ENCODE measurements at places on chromosomes 5 and 9.

- no peak for DNase-seq
Measured at GRCh38 chr5:74375271-74375670, 265.3 kb downstream of the ENC1 start.

DNA sequence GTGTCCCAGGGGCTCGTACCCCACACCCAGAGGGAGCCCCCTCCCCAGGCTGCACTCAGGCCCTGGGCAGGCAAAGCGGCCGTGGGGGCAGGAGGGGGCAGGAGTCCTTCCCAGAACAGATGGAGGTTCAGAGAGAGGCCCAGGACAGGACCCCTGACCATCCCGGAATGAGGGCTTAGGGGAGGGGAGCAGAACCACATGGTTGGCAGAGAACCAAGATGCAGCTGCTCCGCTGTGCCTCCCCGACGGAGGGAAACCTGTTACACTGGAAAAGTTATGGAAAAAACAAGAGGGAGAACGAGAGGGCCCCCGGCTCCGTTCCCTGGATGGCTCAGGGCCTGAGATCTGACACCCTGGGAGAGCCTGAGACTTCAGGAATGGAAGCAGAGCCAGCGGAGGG lies 22.7 kb downstream of the SLC12A7 start:
- DNase-seq, result no peak

DNA sequence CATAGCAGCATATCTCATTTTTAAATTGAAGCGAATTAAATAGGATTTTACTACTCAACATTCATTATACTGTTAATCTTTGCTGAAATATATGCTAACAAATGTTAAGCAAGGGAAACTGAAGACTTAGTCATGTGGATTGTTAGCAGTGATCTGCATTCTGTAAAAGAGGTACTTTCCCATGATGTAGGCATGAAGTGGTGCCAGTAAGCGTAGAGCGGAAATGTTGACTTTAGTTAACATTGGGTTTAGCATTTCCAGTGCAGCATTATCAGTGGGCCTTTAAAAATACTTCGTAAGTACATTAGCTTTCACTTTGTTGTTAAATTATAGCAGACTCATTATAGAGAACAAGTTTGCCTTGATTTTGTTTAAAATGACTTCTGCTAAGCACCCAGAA lies 130.3 kb downstream of the CDC42SE2 start:
- peak; percentile 22 for DNase-seq

DNA sequence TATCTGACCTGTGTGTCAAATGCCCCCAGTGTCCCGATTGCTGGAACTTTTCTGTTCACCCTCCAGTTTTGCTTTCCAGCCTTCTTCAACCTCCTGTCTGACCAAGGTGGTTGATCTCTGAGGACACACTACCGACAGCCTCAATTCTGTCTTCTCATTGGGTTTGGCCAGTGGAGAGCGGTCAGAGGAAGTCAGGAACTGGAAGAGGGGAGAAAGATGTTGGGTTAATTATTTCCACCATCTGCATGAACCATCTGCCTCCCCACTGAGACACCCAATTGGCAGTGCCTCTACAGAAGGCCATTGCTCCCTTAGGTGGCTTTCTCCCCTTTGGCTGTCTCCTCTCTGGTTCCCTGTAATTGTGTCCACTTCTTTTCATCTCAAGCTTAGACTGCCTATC lies 154.3 kb upstream of the RAI14 start:
- DNase-seq, result no peak

DNA sequence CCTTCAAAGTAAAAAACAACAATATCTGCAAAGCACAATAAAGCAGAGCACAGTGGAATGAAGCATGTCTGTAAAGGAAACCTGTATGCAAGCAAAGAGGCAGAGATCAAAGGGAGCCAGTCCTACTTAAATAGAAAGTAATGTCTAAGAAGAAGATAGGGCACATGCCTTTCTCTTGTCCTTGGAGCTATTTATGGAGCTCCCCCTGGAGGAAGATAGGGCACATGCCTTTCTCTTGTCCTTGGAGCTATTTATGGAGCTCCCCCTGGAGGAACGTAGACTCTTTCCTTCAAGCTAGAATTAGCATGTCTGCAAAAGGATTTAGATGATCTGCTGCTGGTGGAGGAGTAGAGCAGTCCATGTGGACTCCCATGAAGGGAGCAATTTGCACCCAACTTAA lies 168.1 kb upstream of the RASEF start:
- DNase-seq, result no peak

DNA sequence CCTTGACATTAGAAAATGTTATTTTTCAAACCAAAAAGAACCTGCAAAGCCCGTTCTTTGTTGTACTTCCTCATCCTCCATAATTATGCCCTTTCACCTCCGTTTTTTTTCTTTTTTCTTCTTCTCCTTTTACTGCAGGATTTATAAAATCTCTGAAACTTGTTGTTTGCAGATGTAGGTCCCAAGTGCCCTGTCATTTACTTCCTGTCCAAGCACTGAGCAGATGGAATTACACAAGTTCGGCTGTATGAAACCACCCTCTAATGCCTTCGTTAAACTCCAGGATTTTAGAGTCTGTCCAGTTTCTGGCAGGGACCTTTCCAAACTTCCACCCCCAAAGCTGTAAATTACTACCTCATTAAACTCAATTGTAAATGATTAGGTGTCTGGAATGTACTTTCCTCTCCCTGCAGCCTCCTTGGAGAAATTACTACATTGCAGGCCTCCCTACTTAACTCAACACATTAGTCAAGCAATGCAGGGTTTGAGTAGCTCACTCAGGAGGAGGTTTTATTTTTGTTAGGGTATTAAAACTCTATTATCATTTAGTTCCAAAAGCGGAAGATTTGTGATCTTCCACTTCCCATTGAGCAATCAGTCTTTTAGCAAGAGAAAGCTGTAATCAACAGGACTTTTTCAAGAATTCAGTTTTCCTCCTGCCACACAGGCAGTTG lies 125.6 kb upstream of the LPAR1 start:
- DNase-seq, result no peak

GRCh38 chr5:127876384-127876783 lies 173.2 kb downstream of the CCDC192 start:
- no peak for DNase-seq

- no peak for DNase-seq
Measured at GRCh38 chr9:91817493-91818224, 132.4 kb downstream of the ROR2 start.

- DNase-seq, result no peak
Measured at GRCh38 chr5:169099801-169100734, 200.9 kb downstream of the SLIT3 start.

- no peak for DNase-seq
Measured at GRCh38 chr9:126991183-126991582, 76.6 kb downstream of the RALGPS1 start.

- DNase-seq, result no peak
Measured at GRCh38 chr5:40240671-40241070, 439.0 kb upstream of the PTGER4 start.

- DNase-seq, result no peak
Measured at GRCh38 chr5:117102591-117102990, 528.0 kb upstream of the SEMA6A start.

- no peak for DNase-seq
Measured at GRCh38 chr5:10145923-10146401, 103.7 kb downstream of the ATPSCKMT start.

DNA sequence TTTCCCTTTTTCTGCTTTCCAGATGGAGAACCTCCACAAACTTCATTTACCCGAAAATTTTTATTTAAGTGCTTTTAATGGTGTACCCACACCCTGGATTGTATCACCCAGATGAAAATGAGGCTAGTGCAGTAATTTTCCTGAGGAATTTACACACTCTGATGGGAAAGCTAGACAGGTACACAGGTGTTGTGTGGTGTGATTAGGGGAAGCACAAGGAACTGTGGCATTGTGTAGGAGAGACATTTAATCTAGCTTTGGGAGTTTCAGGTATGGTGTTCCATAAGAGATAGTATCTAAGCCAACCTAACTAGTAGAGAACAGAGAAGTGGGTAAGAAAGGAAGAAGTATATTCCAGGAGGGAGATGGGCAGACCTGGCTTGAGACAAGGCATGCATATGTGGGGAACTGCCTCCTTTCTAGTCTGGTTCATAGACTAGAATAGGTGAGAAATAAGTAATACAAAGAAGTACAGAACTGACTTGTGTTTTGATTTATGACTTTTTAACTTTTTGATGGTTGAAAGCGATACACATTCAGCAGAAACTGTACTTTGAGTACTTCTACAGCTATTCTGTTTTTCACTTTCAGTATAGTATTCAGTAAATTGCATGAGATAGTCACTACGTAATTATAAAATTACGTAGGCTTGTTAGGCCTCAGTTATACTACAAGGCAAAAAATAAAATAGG lies 22.9 kb upstream of the ROPN1L start:
- DNase-seq, result no peak

- DNase-seq, result no peak
Measured at GRCh38 chr5:66149950-66150349, 5.8 kb downstream of the SREK1 start.

- no peak for DNase-seq
Measured at GRCh38 chr5:98679963-98680362, 93.5 kb upstream of the RGMB start.

DNA sequence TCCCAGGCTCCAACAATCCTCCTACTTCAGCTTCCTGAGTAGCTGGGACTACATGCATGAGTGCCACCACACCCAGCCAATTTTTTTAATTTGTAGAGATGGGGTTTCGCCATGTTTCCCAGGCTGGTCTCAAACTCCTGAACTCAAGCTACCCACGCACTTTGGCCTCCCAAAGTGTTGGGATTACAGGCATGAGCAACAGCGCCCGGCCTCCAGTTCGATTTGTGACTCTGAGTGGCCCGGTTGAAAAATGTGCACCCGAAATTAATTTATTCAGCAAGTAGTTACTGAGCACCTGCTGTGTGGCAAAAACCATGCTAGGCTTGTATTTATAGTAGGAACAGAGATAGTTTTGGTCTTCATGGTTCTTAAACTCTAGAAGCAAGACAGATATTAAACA lies 58.3 kb downstream of the MVB12B start:
- DNase-seq, result no peak

DNA sequence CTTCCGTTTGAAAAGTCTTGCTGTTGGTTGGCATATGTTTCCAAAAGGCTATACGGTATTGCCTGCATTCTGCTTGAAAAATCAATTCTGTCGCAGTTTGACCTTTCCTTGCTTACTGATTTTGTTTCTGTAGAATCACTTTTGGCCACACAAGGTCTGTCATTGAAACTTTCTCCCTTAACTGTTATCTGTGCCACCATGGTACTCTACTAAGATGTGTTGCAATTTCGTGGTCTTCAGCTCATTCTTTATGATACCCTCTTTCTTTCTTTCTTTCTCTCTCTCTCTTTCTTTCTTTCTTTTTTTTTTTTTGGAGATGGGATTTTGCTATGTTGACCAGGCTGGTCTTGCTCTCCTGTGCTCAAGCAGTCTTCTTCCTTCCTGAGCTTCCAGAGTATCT lies 4.5 kb downstream of the OSTF1 start:
- no peak for DNase-seq

- DNase-seq, result no peak
Measured at GRCh38 chr5:68455216-68455615, 239.7 kb downstream of the PIK3R1 start.

DNA sequence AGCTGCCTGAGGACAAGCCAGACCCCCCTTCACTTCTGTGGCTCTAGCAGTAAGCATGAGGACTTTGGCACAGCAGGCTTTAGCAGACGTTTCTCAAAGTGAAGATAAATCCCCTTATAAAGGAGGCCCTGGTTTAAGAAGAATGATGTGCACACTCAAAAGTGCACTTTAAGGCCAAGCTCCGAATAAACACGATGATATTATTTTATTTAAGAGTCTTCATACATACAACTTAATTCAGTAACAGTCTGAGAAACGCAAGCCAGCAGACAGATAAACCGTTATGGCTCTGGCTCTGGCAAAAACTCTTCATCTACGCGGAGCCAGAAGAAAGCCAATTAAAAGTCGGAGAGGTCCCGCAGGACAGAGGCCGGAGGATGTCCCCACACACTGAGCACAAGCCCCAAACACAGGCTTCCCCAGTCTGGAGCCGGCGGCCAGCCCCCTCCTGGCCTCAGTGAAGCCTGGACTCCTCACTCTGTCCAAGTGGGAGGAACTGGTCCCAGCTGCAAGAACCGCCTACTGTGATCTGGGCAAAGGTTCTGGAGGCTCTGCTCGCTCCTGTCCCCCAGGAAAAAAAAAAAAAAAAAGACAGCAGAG lies 44.6 kb downstream of the ADAMTS2 start:
- DNase-seq, result no peak

GRCh38 chr9:71897577-71897976 lies 13.4 kb downstream of the ABHD17B start:
- DNase-seq, result no peak

DNA sequence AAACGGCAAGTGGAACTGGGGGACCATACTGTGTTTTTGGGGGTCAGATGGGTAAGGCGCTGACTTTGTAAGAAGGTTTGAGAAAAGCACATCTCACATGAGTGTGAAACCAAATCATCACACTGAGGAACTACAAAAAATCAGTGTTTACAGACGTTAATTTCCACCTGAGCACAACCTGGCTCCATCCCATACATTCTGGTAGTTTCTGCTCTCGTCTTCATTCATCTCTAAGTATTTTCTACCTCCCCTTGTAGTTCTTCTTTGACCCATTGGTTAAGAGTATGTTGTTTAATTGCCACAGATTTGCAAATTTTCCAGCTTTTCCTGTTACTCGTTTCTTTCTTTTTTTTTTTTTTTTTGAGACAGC lies 8.9 kb upstream of the DPP7 start:
- no peak for DNase-seq

DNA sequence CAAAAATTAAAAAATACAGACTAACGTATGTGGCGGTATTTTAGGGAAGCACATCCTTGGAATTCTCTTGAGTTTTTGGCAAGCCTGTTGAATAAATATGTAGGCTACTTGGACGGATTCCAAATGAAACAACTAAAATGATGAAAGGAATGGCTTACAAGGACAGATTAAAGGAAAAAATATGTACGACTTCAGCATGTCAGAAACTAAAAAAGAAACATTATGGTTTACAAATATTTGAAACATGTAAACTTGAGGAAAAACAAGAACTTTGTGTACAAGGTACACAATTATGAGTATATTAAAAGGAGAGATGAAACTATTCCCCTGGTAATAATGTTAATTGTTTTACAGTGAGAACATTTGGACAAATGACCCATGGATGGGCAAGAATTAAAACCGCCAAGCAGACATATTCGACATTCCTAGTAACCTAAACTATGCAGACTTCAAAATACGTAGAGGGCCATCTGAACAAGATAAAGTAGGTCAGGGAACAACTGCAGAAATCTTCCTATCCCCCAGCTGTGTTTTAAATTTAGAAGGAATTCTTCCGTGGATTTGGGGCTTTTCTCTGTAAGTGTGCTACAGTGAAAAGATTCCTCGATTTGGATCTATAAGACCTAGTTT lies 12.5 kb downstream of the EDIL3 start:
- no peak for DNase-seq

- DNase-seq, result no peak
Measured at GRCh38 chr5:100574716-100575115, 39.5 kb downstream of the FAM174A start.

GRCh38 chr5:151006704-151007334 lies 13.6 kb upstream of the GPX3 start:
- DNase-seq, result no peak

- no peak for DNase-seq
Measured at GRCh38 chr5:89712134-89712700, 697.3 kb downstream of the CETN3 start.

Measured in stimulated activated CD4-positive, alpha-beta T cell treated with anti-CD3 and anti-CD28 coated beads, TNF-alpha, amount 100 ng/mL, for 4 hours (primary cell).